Retina (tissue), 1 donor: ENCODE measurements at places on chromosomes 5 and 9.
A peak's percentile ranks its signal among the peaks of the same experiment; 100 is the strongest.

DNA sequence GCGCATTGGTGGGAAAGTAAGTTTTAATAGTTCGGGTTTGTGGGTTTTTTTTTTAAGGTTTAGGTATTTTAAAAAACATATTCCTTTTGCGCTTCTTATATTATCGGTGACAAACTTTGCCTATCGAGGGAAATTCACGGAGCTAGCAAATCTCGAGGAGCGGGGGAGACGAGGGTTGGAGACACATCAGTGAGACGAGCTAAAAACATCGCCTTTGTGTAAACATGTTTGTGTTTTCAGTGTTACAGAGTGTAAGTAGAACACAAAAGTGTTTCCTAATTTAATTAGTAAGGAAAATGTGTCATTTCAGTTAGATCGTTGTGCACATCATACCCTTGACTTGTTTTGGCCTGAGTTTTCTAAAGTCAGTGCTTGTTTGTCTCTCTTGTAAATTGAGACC lies 945 bp downstream of the BTF3 start:
- no peak for DNase-seq

- no peak for DNase-seq
Measured at GRCh38 chr5:155239803-155240202, 226.2 kb downstream of the KIF4B start.

DNA sequence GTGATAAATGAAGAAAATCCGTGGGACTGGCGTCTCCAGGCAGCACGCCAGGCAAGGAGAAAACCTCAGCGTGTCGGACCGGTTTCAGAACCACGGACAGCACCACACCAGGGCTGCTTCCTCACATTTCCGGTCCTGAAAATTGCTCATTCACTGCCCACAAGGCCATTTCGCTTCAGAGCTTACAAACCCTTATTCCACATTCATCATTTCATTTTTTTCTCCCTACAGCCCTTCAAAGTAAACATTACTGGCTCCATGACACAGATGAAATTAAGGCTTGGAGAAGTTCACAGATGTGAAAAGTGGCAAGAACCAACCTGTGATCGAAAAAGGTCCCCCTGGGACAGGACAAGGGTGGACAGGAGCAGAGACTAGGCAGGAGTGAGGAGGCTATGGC lies 1.5 kb upstream of the GPRIN1 start:
- peak; percentile 56 for DNase-seq

GRCh38 chr5:16489322-16489791 lies 23.8 kb upstream of the ZNF622 start:
- peak; percentile 29 for DNase-seq

DNA sequence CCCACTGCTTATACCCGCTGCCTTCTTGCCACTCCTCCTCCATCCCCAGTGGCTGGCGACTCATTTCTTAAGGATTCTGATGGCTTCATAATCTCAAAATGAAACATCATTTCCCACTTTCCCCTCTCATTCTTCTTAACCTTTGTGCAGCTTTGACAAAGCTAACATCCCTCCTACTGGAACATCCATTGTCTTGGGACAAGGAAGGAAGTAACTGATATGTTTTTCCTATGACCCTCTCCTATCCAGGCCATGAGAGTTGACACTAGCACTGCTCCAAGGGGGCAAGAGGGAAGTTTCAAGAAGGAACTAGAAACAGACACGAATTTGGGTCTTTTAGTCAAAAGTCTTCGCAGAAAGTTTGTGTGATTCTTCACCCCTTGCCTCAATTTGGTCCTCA lies 71.7 kb upstream of the SNX2 start:
- no peak for DNase-seq

DNA sequence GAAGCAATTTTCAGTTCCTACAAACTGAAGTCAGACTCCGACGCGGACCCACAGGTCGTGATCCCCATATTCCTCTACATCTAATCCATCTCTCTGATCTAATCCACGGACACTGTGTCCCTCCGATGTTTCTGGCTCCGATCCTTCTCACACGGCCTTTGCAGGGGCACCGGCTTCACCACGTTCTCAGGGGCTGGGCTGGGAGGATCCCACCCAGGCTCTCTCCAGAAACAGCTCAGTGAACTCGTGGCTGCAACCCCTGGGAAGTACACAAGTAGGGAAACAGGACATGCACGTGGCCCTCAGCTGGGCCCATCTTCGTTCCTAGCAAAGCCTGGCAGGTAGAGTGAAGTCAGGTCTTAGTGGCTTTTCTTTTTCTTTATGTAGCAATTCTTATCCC lies 49.1 kb upstream of the OLFM1 start:
- DNase-seq = no peak

- no peak for DNase-seq
Measured at GRCh38 chr5:59097712-59098111, 514.8 kb downstream of the RAB3C start.

- no peak for DNase-seq
Measured at GRCh38 chr9:108166519-108166918, 677.0 kb upstream of the KLF4 start.

- no peak for DNase-seq
Measured at GRCh38 chr5:117271656-117272055, 697.0 kb upstream of the SEMA6A start.

DNA sequence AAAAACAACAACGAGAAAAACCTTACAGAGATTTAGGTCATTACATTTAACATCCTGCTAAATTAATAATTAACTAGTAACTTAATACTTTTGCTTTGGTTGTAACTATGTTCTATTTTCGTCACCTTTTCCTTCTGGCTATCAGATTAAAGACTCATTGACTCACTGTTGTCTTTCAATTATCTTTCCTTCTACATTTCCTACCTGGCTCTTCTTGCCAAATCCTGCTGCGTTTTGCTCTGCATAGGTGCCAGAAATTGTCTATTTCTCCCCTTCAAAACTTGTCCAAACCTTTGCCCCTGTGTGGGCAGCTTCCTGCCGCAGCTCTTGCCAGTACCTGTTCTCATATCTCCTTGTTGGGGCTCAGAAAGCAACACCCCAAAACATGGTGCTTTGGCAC lies 235.5 kb upstream of the ZNF608 start:
- no peak for DNase-seq

DNA sequence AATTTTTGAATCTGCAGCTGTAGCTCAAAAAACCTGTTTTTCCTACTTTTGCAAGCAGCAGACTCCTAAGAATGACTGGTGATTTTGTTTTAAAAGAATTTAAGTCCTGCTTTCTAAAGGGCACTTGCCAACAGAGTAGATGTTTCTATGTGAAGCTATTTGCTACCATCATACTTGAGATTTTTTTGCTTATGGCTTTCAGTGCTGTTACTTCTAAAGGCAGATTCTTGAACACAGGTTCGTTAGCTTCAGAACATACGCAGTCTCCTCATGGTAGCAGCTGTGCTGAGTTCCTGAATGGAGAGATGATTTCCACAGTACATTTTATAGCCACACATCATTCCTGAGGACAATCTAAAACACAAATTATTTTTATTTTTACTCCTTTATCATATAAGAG lies 24.4 kb upstream of the ELL2 start:
- DNase-seq = no peak

GRCh38 chr5:16625096-16625495 lies 8.3 kb upstream of the RETREG1 start:
- no peak for DNase-seq

DNA sequence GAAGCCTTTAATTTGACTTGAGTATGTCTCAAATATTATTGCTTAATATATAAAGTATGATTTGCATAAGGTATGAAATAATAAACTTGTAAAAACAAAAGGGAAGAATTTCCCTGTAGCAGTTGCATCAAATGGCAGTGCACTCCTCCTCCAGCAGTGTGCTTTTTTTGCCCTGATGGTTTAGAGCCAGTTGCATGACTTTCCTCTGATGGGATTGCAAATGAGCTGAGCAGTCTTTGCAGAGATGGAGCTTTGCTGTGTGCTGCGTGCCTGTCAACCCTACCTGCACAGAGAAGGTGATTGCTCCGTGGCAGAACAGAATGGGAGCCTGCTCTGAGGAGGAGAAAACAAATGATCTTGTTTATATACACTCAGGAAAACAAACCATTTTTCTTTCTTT lies 22.7 kb upstream of the CATSPER3 start:
- no peak for DNase-seq

DNA sequence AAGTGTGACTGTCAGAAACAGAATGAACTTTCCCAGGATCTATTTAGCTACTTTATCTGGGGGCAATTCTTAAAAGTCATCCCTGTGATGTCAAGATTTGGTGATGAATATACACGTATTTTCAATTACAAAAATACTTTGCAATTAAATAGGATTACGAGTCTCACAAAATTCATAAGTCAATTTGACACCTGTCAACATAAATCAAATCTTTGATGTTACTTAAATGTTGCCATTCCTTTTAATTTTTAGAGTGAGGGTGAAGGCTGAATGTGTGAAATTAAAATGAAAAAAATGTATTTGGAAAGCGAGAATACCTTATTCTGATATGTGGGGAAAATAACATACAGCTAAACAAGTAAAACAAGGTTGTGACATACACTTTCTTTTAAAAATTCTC lies 202.9 kb downstream of the EPB41L4A start:
- DNase-seq = no peak

DNA sequence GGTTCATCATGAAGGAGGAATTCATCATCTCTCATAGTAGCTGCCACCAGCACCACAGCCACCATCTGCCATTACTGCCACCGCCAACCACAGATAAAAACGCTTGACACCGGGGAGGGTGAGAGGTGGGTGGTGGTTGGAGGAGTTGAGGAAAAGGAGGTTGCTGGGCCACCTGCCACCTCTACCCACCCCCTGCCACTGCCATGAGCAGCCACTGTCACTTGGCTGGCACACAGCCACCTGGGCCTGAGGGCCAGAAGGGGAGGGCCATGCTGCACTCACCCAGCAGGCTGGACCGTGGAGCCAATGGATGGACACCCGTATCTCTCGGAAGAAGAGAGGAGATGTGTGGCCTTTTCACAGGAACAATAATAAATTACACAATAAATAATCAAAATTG lies 31.3 kb upstream of the SLC36A2 start:
- DNase-seq = no peak

- DNase-seq = no peak
Measured at GRCh38 chr9:65449423-65449822, 164.4 kb upstream of the FOXD4L5 start.

DNA sequence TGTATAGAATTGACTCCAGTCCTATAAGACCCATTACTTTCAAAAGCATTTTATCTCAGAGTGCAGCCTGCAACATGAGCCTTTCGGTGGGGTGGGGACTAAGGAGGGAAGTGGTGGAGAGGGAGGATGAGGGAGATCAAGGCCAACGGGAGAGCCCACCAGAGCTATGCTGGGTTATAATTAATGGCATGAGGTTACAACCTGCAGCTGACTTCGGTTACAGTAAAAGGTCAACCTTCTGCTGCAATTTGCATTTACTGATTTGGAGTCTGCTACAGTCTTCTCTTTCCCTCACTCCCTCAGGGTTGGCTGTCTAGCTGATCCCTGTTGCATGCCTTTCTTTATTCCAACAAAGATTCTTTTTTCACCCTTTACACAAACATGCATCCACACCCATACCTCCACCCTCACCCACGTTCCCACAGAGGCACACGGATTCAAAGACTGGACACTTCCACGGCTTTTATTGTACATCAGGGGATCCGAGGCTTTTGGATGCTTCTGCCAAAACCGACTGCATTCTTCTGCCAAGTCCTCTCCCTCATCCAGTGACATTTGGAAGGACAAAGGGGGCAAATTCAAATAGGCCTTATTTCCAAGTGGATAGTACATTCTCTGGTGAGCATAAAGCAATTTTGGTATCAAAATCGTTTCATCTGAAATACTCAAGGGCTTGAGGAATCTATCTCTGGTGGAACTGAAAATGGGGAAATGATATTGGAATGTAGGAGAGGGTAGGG lies 381.2 kb downstream of the NFIB start:
- DNase-seq = no peak

GRCh38 chr5:116448870-116449427 lies 125.7 kb downstream of the SEMA6A start:
- no peak for DNase-seq

DNA sequence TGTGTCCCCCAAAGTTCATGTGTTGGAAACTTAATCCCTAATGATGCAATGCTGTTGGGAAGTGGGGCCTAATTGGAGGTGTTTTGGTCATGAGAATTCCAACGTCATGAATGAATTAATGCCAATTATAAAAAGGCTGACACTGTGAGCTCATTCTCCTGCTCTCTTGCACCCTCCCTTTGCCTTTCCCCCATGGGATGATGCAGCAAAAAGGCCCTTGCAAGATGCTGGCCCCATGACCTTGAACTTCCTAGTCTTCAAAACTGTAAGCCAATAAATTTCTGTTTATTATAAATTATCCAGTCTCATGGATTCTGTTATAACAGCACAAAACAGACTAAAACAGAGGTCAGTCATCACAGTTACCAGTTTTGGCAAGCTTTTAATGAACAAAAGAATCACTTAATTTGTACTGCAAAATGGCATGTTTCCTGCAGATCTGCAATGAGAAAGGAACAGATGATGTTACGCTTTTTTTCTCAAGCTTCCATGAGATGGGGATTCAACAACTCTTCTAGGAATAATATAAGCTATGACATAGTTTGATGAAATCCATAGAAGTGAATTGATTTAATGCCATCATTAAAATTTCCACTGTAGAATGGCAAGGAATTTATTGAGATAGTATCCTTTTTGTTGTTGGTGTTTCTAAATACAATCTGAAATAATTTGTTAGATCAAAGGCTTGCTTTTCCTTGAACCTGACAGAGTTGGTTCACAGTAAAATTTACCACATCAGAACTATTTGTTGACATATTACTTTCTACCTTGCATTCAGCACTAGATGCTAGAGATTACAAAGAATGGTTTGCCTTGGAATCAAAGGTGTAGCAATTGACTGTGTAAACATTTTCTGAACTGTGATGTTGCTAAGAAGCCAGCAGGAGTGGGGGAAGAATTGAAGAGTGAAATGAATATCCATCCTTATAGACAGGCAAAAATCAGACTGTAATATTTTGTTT lies 29.3 kb upstream of the RFK start:
- no peak for DNase-seq

DNA sequence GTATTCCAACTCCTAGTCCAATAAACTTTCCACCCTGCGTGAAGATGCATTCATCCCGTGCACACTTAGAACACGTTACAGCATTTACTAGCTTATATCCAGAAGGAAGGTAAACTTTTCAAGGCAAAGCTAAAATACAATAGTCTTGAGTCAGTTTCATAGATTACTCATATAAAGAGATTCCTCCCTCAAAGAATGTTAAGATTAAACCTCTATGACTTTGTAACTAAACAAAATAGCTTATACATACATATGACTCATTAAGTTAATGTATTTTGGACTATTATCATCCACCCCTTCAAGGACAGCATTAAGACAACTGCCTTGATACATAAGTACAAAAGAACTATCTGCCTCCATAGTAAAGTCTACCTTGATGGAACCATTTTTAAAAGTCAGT lies 36.1 kb downstream of the TLE1 start:
- DNase-seq = no peak

- no peak for DNase-seq
Measured at GRCh38 chr5:137667341-137667740, 68.5 kb downstream of the KLHL3 start.

DNA sequence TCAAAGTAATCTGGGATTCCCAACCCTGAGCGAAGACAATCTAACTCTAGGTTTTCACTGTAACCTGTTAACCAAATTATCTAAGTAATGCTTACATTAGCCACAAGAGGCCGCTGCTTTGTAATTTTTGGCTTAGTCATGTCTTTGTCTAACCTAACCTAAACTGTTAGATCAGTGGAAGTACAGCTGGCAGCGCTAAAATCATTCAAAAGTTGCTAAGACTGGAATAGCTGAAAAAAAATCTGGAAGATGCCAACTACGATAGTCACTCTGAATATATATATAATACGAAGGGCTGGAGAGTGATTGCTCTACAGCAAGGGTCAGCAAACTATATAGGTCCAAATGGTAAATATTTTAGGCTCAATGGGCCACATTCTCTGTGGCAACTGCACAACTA lies 60.2 kb downstream of the FBXO38 start:
- DNase-seq = peak; percentile 43
